Left cardiac atrium (tissue), 4 donors: ENCODE measurements at places on chromosomes 7 and 10.

- DNase-seq = no peak
These were observed 56.1 kb downstream of the CPVL start for GRCh38 chr7:29090151-29090805.

DNA sequence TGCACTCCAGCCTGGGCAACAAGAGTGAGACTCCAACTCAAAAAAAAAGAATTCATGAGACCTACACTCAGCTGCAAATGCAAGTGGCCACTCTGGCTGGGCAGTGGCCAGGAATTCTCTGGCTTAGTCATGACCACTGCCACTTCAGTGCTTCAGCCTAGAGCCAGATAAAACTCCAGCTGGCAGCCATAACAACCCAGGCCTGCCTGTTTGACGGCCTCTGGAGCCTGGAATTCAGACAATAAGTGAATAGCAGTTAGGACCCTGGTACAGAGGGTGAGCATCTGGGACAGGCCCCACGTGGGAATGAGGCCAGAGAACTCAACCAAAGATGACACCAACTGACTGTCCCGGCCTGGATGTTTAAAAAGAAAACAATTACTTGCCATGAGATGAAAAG lies 18.9 kb downstream of the RCC1L start:
- DNase-seq = peak; percentile 78

- no peak for DNase-seq
These were observed 98.8 kb downstream of the SDK1 start for GRCh38 chr7:3399858-3400257.

DNA sequence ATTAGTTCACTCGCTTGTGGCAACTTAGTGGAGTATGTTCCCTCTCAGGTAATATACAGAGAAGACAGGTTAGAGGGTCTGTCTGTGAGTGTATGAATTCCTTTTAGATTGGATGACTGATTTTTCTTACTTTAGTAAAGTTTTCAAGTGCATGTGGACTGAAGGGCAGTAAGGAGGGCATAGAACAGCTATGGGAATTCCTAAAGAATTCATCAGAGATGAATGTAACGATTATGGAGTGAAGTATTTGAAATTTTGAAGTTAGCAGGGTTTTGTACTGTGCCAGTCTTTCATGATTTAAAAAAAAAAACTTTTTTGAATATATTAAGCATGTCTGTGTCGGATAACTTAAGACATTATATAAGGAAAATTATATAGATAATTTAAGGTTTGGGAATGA lies 15.5 kb downstream of the MAPK8 start:
- no peak for DNase-seq

DNA sequence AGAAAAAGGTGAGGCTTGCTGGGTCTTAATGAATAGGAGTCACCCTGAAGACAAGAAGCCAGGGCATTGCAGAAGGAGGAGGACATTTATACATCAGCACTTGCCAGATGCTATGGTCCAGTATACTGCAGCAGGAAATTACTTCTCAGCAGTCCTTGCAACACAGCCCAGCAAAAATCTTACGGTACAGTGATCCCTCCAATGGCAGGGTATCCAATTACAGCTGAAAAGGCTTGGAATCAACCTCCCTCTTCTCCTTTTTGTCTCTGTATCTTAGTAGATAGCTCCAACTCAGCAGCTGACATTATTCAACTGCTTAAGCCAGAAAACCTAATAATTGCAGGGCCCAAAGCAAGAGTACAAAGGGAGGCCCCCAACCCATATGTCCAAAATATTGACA lies 128.3 kb upstream of the COBL start:
- DNase-seq = no peak

DNA sequence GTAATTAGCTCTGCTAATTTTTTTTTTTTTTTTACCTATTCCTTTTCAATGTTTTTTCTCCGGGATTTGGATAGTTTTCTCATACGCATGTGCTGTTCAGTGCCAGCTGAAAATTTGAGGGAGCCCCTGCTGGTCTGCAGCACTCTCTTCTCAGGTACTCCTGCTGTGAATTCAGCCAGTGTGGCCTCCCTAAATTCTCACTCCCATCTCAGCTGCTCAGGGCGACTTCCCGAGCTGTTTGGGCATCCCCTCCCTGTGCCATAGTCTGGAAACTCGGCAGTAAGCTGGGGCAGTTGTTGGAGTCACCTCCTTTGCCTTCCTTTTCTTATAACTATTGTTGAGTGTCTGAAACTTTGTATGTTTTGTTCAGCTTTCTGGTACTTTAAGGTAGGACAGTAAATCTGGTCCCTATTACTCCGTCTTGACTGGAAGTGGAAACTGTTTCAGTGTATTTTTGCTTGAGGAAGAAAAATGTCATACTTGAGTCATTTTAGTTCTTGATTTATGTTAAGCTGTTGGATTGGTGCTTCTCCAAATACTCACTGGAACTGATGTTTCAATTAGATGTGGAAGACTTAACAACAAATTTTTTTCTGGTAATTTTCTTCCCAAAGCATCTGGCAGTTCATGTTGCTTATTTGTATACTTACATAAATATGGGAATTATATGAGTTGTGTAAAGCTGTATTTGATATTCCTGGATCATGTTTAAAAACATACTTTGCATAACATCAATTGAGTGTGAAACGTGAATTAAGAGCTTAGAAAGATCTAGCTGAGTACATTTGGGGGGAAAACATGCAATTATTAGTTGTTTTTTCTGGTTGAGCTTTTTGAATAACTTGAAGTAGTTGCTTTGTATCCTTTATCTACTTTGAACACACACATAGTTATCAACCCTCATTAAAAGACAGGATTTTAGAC lies 33.7 kb downstream of the MINPP1 start:
- DNase-seq = no peak

- no peak for DNase-seq
These were observed 27.1 kb downstream of the COPG2 start for GRCh38 chr7:130641497-130641896.

DNA sequence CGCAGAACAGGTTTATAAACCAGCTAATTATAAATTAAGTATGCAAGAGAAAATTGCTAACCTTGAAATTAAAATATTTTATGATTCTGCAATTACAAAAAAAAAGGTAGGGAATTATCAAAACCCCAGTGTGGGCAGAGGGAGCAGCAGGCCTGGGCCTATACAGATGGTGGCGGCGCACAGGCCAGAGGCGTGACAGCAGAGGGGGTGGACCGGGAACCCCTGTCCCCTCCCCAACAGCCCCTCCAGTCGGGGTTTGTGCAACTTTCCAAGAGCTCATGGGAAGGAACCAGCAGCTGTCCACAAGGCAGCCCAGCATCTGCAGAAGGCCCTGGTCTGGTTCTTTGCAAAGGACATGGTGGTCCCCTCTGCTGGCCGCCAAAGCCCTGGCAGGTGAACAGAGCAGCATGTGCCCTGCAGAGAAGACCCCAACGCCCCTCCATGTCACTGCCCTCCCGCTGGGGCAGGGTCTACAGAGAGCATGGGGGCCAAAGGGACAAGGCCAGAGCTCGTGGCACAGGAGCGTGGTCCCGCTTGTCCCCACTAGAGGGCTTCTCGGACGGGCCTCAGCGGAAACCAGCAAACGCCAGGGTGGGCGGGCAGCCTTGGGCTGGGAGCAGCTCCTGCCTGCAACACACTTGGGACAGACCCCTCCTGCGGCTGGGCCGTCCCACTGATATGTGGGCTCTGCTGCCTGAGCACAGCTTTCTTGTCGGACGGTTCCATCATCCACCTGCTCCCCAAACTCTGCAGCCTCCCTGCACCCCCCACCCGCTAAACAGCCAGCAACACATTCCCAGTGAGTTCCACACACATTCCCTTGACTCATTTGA lies 75.1 kb downstream of the EBF3 start:
- peak; percentile 70 for DNase-seq

GRCh38 chr7:135486261-135486920 lies 23.5 kb downstream of the CNOT4 start:
- DNase-seq = no peak

GRCh38 chr7:35248576-35249536 lies 5.0 kb downstream of the TBX20 start:
- no peak for DNase-seq

GRCh38 chr7:101913851-101914250 lies 96.4 kb downstream of the CUX1 start:
- no peak for DNase-seq

GRCh38 chr10:113732160-113732881 lies 19.2 kb upstream of the PLEKHS1 start:
- DNase-seq = no peak

DNA sequence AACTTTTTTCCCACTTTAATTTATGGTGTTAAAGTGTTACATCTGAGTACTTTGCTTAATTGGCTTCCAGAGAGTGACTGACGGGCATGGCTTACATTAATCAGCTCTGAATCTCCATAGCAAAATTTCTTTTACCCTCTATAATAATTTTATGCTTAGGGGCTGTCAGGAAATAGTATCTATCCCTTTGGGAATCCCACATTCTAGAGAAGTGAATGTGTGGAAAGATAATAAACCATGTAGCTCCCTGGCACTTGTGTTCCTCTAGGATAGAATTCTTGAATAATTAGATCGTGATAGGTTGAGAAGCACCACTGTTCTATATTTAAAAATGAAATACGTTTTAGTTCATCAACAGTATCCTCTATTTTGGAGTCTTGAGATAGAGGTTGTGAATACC lies 89.6 kb downstream of the DNAJB9 start:
- no peak for DNase-seq

DNA sequence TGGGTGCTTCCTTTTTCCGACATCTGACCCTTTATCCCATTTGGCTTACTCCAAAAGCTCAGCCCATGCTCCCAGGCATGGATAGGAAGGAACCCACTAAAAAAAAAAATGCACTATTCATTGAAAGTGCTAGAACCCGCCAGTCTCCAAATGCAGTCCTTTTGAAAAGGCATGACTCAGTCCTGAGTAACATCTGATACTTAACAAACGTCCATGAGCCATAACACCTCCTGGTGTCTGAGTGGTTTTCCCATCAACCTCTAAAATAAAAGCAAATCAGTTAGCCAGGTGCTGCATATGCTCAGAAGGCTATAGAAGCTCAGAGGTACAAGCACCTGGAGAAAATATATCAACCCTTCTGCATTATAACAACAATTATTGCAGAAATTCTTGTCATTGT lies 45.0 kb upstream of the CACUL1 start:
- DNase-seq = no peak

DNA sequence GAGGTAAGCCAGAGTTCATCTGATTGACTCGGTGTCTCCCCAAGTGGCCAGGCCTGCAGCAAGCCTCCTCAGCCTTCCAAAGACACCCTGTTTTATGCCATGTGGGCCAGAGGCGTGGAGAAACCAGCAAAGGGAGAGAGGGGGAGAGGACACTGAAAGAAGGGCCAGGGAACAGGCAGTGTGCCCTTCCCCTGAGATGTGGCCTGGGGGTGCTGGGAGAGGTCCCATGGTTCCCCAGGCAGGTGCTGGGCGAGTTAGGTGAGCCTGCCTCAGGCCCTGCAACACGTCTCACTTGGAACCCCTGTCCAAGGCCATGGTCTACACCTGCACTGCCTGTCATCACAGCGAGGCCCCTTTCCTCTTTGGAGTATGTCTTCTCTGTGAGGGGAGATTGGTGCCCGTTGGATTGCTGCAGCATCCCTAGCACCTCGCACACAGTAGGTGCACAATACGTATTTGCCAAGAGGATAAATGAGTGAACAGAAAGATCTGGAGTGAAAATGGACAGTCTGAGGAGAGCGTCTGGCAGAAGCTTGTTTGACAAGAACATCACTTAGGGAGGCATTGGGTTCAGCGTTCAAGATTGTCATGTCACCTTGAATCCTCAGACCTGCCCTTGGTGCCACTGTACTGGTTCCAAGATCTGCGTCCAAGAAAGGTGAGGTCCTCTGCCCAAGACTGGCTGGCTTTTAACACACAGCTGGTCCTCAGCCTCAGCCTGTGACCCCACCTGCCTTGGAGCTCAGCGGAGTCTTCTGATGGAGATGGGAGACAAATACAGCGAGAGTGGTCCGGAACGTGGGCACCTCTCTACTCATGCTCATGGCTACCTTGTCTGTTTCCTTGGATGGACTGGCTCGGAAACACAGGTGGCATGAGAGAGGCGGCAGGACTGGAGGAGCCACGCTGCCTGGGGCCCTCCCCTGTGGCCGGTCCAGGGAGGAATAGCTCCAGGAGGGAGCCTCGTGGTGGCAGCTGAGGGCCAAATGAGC lies 39.8 kb upstream of the NUB1 start:
- no peak for DNase-seq

- DNase-seq = no peak
These were observed 100.2 kb upstream of the SORCS1 start for GRCh38 chr10:107264742-107265141.

DNA sequence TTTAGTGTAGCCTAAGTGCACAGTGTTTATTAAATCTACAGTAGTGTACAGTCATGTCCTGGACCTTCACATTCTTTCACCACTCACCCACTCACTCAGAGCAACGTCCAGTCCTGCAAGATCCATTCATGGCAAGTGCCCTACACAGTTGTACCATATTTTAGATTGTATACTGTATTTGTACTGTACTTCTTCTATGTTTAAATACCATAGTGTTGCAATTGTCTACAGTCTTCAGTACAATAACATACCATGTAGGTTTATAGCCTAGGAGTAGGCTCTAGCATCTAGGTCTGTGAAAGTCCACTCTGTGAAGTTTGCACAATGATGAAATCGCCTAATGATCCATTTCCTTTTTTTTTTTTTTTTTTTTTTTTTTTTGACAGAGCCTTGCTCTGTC lies 12.0 kb downstream of the EEPD1 start:
- no peak for DNase-seq

GRCh38 chr10:124961248-124961570 lies 19.3 kb downstream of the ZRANB1 start:
- no peak for DNase-seq

- DNase-seq = no peak
These were observed 53.4 kb downstream of the CFAP58 start for GRCh38 chr10:104406715-104407650.

- DNase-seq = no peak
These were observed 170.0 kb downstream of the PRKG1 start for GRCh38 chr10:51244309-51244708.

- peak; percentile 89 for DNase-seq
These were observed at the start of gene LRRD1 for GRCh38 chr7:92178928-92179924. TSS of gene LRRD1 (minus strand) at chr7:92179142. CDS start at chr7:92165202, 13,940 bp downstream.

DNA sequence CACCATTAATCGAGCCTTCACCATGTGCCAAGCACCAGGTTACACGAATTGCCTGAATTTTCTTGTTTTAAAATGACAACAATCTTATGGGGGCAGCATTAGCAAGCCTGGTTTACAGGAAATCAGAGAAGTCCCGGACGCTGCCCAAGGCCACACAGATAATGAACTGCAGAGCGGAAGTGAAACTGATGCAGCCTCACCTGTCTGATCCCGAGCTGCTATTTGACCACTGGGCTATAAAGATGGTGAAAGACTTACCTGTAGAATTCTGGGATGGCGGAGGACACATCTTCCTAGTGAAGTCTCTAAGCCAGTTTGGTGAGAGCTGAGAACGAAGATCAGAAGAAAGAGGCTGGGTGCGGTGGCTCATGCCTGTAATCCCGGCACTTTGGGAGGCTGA lies 21.7 kb upstream of the GALNTL5 start:
- no peak for DNase-seq

DNA sequence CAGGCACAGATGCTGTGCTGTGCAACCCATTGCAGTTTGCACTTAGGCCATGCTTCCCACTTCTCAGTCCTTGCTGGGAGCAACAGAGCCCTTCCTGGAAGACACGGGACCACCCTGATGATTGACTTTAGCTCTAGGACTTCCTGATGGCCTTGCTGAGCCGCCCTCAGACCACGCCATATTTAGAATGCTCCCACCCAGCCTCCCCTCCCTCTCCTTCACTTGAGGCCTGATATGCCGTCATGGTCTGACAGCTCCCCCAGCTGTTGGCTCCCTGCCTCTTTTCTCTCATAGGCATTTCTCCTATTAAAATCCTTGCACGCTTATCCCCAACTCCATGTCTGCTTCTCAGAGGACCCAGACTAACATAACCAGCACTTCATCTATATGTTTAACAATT lies 29.4 kb upstream of the GATAD1 start:
- DNase-seq = no peak

GRCh38 chr10:19097151-19097550 lies 48.5 kb downstream of the MALRD1 start:
- no peak for DNase-seq
